Lung microvascular endothelial cell (primary cell): ENCODE measurements at places on chromosomes 4 and X. TPM values are rescaled to one million over a fixed set of nuclear protein-coding genes. Genes with fewer than 3 reads are reported as not detected.

FGA gene
- not detected in 2 replicates for total RNA-seq

CENPVL2 gene
- not detected in 2 replicates for total RNA-seq

HELQ gene
- 10.7 and 17.7 TPM in 2 replicates for total RNA-seq

CPZ gene
- not detected in 2 replicates for total RNA-seq

ANOS1 gene
- total RNA-seq = 0.22 and 0.60 TPM in 2 replicates

COX7B2 gene
- not detected in 2 replicates for total RNA-seq
